ENCODE measurements at places on chromosomes 3 and 15. TPM values are rescaled to one million over a fixed set of nuclear protein-coding genes. Genes with fewer than 3 reads are reported as not detected.

The ZNF445 gene
- 13.1 TPM for total RNA-seq

The ITGB5 gene
- total RNA-seq, result 663 TPM

The GOLGA6A gene
- total RNA-seq, result not detected

The HCLS1 gene
- total RNA-seq, result 6.5 TPM

The NUP210 gene
- total RNA-seq, result 0.30 TPM

The OR5K2 gene
- total RNA-seq, result not detected

The DNAH1 gene
- total RNA-seq, result 3.0 TPM

The SPINT1 gene
- total RNA-seq, result 0.78 TPM

The ERICH6 gene
- total RNA-seq, result not detected

The EAF2 gene
- total RNA-seq, result 5.0 TPM

The STXBP5L gene
- total RNA-seq, result 2.7 TPM

The EFCC1 gene
- total RNA-seq, result not detected

The GCHFR gene
- 2.4 TPM for total RNA-seq

The PLD1 gene
- 22.4 TPM for total RNA-seq
